Osteoblast (primary cell): ENCODE measurements at places on chromosomes 1 and 21. TPM values are rescaled to one million over a fixed set of nuclear protein-coding genes. Genes with fewer than 3 reads are reported as not detected.
A peak's percentile ranks its signal among the peaks of the same experiment; 100 is the strongest.

The FGGY gene
- total RNA-seq = 17.1 and 24.6 TPM in 2 replicates

DNA sequence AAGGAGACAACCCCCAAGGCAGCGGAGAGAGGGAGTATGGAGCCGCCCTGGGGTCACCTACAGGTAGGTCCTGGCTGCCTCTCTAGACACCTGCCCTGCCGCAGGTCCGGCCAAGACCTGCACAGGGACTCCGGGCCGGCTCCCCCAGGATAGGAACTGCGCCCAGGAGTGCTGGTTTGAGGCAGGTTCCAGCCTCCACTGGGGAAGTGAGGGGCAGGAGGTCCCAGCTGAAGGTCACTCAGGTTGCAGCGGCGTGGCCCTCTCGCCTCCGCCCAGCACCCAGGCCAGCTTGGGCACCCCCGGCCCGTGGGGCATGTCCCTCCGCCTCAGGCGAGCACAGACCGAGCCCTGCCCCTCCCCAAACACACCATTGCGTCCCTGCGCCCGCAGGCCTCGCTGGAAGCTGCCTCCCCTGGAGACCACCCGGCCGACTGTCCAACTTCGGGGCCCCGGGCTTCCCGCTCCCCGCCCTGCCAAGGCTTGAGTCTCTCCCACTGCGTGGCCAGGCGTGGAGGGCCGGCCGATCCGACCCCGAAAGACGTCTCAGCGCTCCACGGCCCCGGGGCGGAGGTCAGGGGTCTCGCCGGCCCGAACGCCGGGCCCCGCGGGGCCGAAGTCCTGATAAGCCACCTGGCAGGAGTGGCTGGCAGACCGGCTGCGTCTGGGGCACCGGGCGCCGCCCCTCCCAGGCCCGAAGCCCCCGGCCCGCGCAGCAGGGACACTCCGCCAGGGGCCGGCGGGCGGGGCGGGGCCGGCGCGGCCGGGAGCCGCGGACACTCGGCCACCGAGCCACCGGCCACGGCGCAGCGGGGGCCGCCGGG is 1.4 kb upstream of the SKI start:
- peak; percentile 96 for DNase-seq

The LRRC38 gene
- not detected in 2 replicates for total RNA-seq

The CPT2 gene
- 20.6 and 24.2 TPM in 2 replicates for total RNA-seq

GRCh38 chr1:52904927-52905698 is 16.4 kb downstream of the ECHDC2 start:
- DNase-seq = peak; percentile 81

GRCh38 chr1:59368008-59368670 is 71.2 kb downstream of the FGGY start:
- peak; percentile 79 for DNase-seq

The GJB5 gene
- total RNA-seq = not detected in 2 replicates

The ATP1A2 gene
- 0.72 and 1.2 TPM in 2 replicates for total RNA-seq

The CD48 gene
- under 0.01 TPM in 1 of 2 replicates, not detected in the other for total RNA-seq

The SPRR2G gene
- total RNA-seq = not detected in 2 replicates

DNA sequence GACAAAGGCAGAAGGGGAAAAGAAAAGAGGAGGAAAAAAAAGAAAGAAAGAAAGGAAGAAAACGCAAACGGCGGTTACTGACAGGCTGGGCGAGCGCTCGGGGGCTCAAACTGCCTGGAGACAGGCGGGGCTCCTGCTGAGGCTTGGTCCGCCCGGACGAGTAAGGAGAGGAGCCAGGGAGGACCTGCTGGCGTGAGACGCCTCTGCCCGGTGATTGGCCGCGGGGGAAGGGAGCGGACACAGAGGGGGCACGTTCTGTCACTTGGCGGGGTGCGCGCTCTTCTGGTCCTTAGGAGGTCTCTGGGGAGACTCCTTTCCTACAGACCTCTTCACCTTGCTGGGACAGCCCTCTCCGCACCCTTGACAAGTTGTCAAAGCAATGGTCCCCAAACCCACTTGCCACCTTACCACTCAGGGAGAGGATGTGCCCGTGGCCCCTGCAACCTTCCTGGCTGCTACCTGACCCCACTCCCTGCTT is 791 bp upstream of the PIK3R3 start:
- peak; percentile 66 for DNase-seq

DNA sequence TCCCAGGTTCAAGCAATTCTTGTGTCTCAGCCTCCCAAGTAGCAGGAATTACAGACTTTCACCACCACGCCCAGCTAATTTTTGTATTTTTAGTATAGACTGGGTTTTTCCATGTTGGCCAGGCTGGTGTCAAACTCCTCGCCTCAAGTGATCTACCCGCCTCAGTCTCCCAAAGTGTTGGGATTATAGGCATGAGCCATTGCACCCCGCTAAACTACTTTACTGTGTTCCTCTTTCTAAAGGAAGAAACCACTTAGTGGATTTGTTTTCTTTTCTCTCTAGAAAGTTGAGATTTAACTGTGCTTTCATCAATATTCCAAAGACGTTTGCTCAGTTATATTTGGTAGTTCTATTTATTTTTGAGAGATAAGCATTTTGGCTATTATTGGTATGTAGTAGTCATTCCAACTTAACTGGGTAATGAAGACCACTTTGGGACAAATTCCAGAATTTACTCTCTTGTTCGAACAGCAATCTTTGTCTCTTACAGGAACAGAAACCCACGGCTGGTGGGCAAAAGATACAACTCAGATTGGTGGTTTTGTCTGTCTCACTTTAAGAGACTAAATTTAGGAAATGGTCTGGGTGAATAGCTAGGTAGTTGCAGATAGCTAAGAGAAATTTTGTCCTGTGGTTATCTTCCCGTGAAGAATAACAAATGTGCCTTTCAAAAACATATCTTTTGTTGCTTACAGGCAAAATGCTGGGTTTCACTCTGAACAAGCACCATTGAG is 103.5 kb upstream of the CD55 start:
- DNase-seq = peak; percentile 73

The IRF6 gene
- total RNA-seq = under 0.01 and 0.72 TPM in 2 replicates

GRCh38 chr1:172401892-172402291 is 18.6 kb upstream of the C1orf105 start:
- no peak for DNase-seq

The NUF2 gene
- 1.8 and 3.2 TPM in 2 replicates for total RNA-seq

The FAM229A gene
- total RNA-seq = 1.8 and 2.5 TPM in 2 replicates

The FNBP1L gene
- 8.7 and 11.2 TPM in 2 replicates for total RNA-seq

GRCh38 chr1:161267321-161267720 is 8.8 kb downstream of the PCP4L1 start:
- peak; percentile 72 for DNase-seq

DNA sequence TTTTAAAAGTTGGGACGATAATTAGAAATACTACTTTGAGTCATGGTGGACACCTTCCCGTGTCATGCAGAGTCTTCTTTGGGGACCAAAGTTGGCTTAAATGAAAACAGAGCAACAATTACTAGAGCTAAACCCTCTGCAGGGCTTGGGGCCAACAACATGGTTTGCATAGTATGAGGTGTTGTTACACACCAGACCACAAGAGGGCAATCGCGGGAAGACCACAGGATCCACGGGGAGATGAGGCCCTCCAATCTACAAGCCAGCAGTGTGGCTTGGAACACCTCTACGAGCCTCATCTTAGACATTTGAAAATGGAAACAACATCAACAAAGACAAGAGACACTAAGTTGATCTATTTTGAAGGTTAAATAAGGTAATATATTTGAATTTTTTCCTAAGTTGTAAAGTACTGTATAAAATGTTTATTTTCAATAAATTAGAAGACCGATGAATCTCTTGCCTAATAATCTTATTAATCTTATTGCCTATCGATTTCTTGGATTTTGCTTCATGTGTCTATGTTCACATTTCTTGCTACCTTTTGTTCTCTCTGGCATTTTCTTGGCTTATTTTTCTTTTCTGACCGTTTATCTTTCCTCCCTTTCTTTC is 8.2 kb upstream of the SMCP start:
- no peak for DNase-seq

GRCh38 chr1:236774926-236775325 is 20.2 kb upstream of the MTR start:
- peak; percentile 87 for DNase-seq

GRCh38 chr1:67436511-67437055 is 6.4 kb upstream of the SERBP1 start:
- DNase-seq = no peak

The SLC1A7 gene
- under 0.01 and 0.36 TPM in 2 replicates for total RNA-seq

GRCh38 chr1:114352797-114353196 is 158.2 kb downstream of the TRIM33 start:
- DNase-seq = peak; percentile 35

DNA sequence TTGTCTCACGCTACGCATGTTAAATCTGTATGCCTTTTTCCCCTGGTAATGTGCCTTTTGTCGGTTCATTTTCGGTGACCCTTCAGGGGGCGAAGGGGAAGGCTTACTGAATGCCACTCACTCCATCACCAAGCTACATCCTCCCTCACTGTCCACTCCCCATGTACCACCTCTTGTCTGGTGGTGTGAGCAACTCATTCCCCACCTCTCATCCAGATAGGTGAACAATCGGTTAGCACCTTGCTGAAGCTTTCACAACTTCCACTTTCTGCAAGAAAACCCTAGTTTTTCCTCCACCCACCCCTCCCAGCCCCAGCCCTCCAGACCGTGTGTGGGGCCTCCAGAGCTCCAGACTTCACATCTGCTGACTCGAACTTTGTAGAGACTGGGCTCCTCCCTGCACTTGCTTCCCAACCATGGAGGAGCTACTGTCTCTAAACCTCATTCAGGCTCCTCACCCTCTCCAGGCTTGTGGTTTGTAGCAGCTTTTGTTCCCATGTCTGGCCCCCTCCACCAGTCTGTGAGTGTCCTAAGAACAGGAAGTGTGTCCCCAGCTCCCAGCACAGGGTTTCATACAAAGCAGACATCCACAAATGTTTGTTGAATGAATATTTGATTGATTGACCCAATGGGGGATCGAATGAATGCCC is 48.4 kb upstream of the RUNX3 start:
- DNase-seq = no peak

- no peak for DNase-seq
Measured at GRCh38 chr1:173410794-173411236, 66.3 kb upstream of the PRDX6 start.

The PALMD gene
- total RNA-seq = 2.5 and 5.6 TPM in 2 replicates

DNA sequence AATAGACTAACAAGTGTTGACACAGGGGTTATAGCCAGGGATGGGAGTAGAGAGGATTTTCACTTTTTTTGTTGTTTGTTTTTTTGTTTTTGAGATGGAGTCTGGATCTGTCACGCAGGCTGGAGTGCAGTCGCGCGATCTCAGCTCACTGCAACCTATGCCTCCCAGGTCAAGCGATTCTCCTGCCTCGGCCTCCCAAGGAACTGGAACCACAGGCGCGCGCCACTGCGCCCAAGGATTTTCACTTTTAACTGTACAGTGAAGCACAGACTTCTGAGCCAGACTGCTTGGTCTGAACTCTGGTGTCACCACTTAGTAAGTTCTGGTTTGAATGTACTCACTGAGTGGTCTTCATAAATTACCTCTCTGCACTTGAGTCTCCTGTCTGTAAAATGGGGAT is 40.2 kb upstream of the WASF2 start:
- DNase-seq = no peak

GRCh38 chr1:91761295-91761721 is 124.6 kb downstream of the TGFBR3 start:
- no peak for DNase-seq

The OR2L3 gene
- under 0.01 TPM in 1 of 2 replicates, not detected in the other for total RNA-seq

- DNase-seq = no peak
Measured at GRCh38 chr1:239570878-239571277, 184.5 kb downstream of the CHRM3 start.

The S100A9 gene
- total RNA-seq = 0.36 and 0.59 TPM in 2 replicates

The ERICH3 gene
- total RNA-seq = not detected in 2 replicates

DNA sequence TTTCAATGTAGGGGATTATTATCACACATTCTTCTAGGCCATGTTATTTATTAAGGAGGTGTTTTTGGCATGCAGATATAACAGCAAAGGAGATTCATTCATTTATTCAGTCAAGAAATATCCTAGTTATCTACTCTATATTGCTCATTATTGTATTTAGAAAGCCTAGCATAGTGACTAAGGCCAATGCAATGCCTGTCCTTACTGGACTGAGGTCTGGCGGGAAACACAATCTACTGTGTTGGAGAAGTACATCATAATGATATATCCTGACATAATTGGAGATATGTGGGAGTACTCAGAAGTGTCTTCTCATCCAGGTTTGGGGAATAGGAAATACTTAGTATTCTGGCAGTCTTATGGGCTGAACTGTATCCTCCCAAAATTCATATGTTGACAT is 421.5 kb upstream of the USP24 start:
- peak; percentile 48 for DNase-seq

- DNase-seq = no peak
Measured at GRCh38 chr21:41960386-41960785, 6.6 kb upstream of the C2CD2 start.

The SPRR1A gene
- not detected in 2 replicates for total RNA-seq

DNA sequence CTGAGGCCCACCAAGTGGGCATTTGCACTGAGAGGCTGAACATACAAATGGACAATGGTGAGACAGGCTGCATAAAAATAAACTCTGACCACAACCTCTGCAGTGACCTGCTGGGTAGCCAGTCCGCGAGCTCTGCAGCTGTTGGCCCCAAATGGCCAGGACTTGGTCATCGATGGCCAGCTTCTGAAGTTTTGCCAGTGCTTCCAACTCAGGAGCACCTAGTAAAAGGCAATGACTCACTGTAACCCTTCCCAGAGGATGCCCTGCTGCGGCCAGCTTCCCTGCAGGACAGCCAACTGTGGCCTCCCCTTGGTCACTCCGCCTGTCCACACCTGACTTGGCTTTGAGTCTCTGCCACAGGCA is 185.4 kb downstream of the DYRK1A start:
- DNase-seq = peak; percentile 53

DNA sequence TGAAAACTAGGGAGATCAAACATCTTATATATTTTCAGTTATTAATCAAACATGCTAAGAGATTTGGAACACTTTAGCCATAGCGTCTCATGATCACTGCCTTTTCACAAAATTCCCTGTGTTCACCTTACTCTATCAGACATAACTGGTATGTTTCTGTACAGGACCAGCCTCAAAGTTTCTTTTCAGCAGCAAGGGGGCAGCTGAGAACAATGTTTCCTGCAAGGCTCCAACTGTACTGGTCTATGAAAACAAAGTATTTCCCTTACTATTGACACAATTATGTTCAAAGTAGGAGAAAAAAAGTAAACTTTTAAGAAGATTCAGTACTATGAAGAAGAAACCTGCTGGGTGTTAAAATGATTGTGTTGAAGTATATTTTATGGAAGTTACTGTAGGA is 98.5 kb downstream of the ATF6 start:
- no peak for DNase-seq

GRCh38 chr1:155322953-155323728 is 2.4 kb downstream of the RUSC1 start:
- peak; percentile 98 for DNase-seq

DNA sequence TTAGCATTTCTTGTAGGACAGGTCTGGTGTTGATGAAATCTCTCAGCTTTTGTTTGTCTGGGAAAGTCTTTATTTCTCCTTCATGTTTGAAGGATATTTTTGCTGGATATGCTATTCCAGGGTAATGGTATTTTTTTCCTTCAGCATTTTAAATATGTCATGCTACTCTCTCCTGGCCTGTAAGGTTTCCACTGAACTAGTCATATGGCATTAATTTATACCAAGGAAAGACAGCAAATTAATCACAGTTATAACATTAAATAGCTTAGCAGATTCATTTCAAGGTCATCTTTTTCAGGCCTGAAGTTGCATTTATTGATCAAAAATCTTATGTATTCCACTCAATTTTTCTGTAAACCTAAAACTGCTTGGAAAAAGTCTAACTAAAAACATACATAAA is 54.9 kb downstream of the AK5 start:
- DNase-seq = no peak
